Ovary (tissue), 10 donors: ENCODE measurements at places on chromosomes 5 and 9. TPM values are rescaled to one million over a fixed set of nuclear protein-coding genes. Genes with fewer than 3 reads are reported as not detected.

Gene MAML1
- 19.0 TPM for polyA plus RNA-seq

Gene PCDH1
- 7.0 TPM for polyA plus RNA-seq

Gene PCA3
- not detected for polyA plus RNA-seq

Gene TLX3
- polyA plus RNA-seq = 0.05 TPM

Gene TAF1L
- polyA plus RNA-seq = not detected

Gene FGF10
- 8.7 TPM for polyA plus RNA-seq

Gene IL12B
- polyA plus RNA-seq = not detected

Gene PCDHGA10
- 3.9 TPM for polyA plus RNA-seq

Gene AQP7
- polyA plus RNA-seq = 2.0 TPM
